A549 treated with Hydrocortisone at 1 μM for 4 hours (cell line): ENCODE measurements at places on chromosomes 1 and 21. TPM values are rescaled to one million over a fixed set of nuclear protein-coding genes. Genes with fewer than 3 reads are reported as not detected.

Gene RSPO1
- total RNA-seq: 0.08 to 0.36 TPM (median 0.13 TPM) in 5 replicates

Gene UBE2Q1
- 56.7 to 75.3 TPM (median 67.8 TPM) in 5 replicates for total RNA-seq

Gene MRPS6
- total RNA-seq: 39.1 to 46.9 TPM (median 41.7 TPM) in 5 replicates

Gene PRRX1
- total RNA-seq: 0.02 to 0.08 TPM in 2 of 5 replicates, not detected in the others

Gene LMX1A
- not detected in 5 replicates for total RNA-seq

Gene NPL
- 0.57 to 1.2 TPM (median 0.83 TPM) in 5 replicates for total RNA-seq

Gene THEM5
- total RNA-seq: not detected in 5 replicates

Gene TRIM62
- 2.0 to 2.3 TPM (median 2.2 TPM) in 5 replicates for total RNA-seq

Gene SPRR2A
- total RNA-seq: not detected in 5 replicates

Gene ANKRD45
- 0.13 to 0.24 TPM (median 0.14 TPM) in 5 replicates for total RNA-seq

Gene KRTAP19-1
- total RNA-seq: not detected in 5 replicates

Gene SPRR5
- total RNA-seq: not detected in 5 replicates

Gene RASSF5
- 0.74 to 1.2 TPM (median 1.1 TPM) in 5 replicates for total RNA-seq

Gene NBPF4
- total RNA-seq: 0.13 to 0.21 TPM (median 0.15 TPM) in 5 replicates

Gene NOTCH2
- 23.9 to 46.2 TPM (median 36.6 TPM) in 5 replicates for total RNA-seq

Gene KDF1
- total RNA-seq: 0.20 to 0.35 TPM (median 0.26 TPM) in 5 replicates

Gene PGLYRP3
- not detected in 5 replicates for total RNA-seq
